Effector memory CD4-positive, alpha-beta T cell (primary cell): ENCODE measurements at places on chromosomes 3 and 15.
A peak's percentile ranks its signal among the peaks of the same experiment; 100 is the strongest.

- no peak overlapping the region for H3K4me3 ChIP-seq
- DNase-seq = no peak
- H3K27ac ChIP-seq = no peak overlapping the region
- no peaks in the 10 kb centered on the region for H3K4me1 ChIP-seq
Observed at GRCh38 chr15:51071578-51071977, 23.1 kb downstream of the TNFAIP8L3 start.

GRCh38 chr3:115713284-115713683 is 90.0 kb downstream of the GAP43 start:
- no peaks in the 10 kb centered on the region for H3K36me3 ChIP-seq
- no peak overlapping the region for H3K27ac ChIP-seq
- no peaks in the 10 kb centered on the region for H3K27me3 ChIP-seq
- H3K4me3 ChIP-seq = no peak overlapping the region
- H3K4me1 ChIP-seq = no peaks in the 10 kb centered on the region

GRCh38 chr15:25052191-25052999 is 97.6 kb downstream of the SNRPN start:
- H3K4me1 ChIP-seq = no peaks in the 10 kb centered on the region
- H3K36me3 ChIP-seq = peaks cover 59% of the 10 kb centered on the region
- H3K27ac ChIP-seq = no peak overlapping the region
- DNase-seq = no peak

DNA sequence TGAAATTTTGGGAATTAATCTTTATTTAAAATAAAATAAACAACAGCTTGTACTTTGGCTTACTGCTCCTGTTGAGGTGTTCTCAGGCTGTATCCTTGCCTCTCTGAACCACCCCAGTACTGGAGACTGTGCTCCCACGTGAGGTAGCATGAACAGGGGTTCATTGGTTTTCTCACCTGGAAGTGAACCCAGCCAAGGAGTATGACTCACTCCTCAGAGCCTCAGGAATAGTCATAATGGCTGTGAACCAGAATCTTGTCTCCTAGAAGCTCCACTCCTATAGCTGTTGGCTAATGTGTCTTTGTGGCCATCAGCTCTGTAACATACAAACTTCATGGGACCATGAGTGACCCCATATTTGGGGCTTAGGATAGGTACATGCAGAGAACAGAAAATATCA is 122.5 kb upstream of the ST8SIA2 start:
- H3K4me1 ChIP-seq = no peaks in the 10 kb centered on the region
- H3K4me3 ChIP-seq = no peak overlapping the region
- no peaks in the 10 kb centered on the region for H3K27me3 ChIP-seq
- H3K27ac ChIP-seq = no peak overlapping the region
- H3K36me3 ChIP-seq = no peaks in the 10 kb centered on the region

GRCh38 chr15:66877477-66878271 is 175.6 kb downstream of the SMAD6 start:
- no peak overlapping the region for H3K4me3 ChIP-seq
- no peak overlapping the region for H3K27ac ChIP-seq
- H3K27me3 ChIP-seq = no peaks in the 10 kb centered on the region
- H3K36me3 ChIP-seq = no peaks in the 10 kb centered on the region
- no peaks in the 10 kb centered on the region for H3K4me1 ChIP-seq

- DNase-seq = no peak
- peaks cover 8% of the 10 kb centered on the region for H3K4me1 ChIP-seq
- H3K27me3 ChIP-seq = no peaks in the 10 kb centered on the region
- peak overlapping the region; percentile 49 for H3K27ac ChIP-seq
Observed at GRCh38 chr3:197847866-197848401, 56.9 kb downstream of the LRCH3 start.

- H3K27me3 ChIP-seq = no peaks in the 10 kb centered on the region
- DNase-seq = no peak
- H3K27ac ChIP-seq = no peak overlapping the region
- no peaks in the 10 kb centered on the region for H3K4me1 ChIP-seq
- no peak overlapping the region for H3K4me3 ChIP-seq
Observed at GRCh38 chr15:83153288-83153687, 45.8 kb downstream of the TM6SF1 start.

- H3K4me3 ChIP-seq = no peak overlapping the region
- H3K27me3 ChIP-seq = no peaks in the 10 kb centered on the region
- H3K4me1 ChIP-seq = no peaks in the 10 kb centered on the region
- H3K27ac ChIP-seq = no peak overlapping the region
Observed at GRCh38 chr3:185313693-185314246, 49.2 kb upstream of the MAP3K13 start.

GRCh38 chr3:186502966-186503712 is 41.0 kb downstream of the CRYGS start:
- H3K27me3 ChIP-seq = no peaks in the 10 kb centered on the region
- no peak for DNase-seq
- H3K36me3 ChIP-seq = no peaks in the 10 kb centered on the region
- no peaks in the 10 kb centered on the region for H3K4me1 ChIP-seq
- H3K4me3 ChIP-seq = no peak overlapping the region

GRCh38 chr3:132784502-132785025 is 62.4 kb upstream of the NPHP3 start:
- H3K4me1 ChIP-seq = no peaks in the 10 kb centered on the region
- H3K4me3 ChIP-seq = no peak overlapping the region
- H3K27ac ChIP-seq = no peak overlapping the region
- no peak for DNase-seq

GRCh38 chr3:4493941-4494894 is 1.1 kb downstream of the ITPR1 start:
- peak overlapping the region; percentile 92 for H3K4me3 ChIP-seq
- H3K27ac ChIP-seq = peak overlapping the region; percentile 87
- H3K4me1 ChIP-seq = peaks cover 16% of the 10 kb centered on the region

DNA sequence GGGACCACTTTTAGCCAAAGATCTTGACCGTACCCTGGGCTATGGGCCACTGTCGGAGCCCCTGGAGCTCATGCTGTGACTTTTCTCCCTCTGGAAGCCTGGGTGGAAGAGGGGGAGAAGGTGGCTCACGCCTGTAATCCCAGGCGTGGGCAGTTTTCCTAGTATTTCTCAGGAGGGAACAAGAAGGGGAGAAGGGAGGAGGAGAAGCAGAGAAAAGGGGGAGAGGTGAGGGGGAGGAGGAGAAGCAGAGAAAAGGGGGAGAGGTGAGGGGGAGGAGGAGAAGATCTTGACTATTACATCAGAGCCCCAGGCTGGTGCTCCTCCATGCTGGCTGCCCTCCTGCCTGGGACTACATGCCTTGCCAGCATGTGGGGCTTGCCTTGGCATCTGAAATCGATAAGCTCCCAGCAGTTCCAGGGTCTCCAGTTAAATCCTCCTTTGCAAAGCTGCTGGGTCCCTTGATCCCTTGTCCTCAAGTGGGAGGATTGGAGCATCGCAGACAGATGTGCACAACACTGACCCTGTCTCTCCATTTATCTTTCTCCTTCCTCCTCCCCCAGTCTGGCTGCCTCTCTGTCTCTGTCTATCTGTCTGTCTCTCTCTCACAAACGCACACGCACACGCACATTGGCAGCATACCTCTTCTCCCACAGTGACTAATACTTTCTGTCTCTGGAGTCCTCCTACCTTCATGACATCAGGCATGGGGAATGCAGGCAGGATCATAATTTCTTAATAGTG is 41.6 kb downstream of the MRAS start:
- DNase-seq = no peak
- H3K4me3 ChIP-seq = no peak overlapping the region
- H3K36me3 ChIP-seq = no peaks in the 10 kb centered on the region

DNA sequence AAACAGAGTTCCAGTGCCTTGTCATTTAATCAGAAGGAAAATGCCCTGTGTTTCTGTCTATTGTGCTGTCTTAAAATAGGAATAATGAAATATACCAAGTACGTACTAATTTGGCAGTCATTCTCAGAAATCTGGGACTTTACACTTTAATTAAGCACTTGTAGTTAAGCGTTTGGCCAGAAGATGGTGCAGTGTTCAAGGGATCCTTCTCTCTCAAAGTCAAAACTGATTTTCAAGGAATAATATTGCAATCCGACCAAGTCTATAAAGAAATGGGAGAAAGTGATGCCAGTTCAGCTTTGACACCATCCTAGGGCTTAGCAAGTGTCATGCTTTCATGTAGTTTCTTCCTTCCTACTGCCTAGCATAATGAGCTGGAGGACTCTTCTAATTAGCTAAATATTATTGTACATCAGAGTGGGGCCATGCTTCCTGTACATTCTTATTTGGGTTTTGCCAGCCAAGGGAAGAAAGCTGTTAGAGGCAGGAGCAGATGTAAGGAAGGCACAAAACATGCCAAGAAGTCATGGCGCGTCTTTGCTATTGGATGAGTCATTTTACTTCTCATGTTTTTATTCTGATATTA is 64.8 kb downstream of the SAMMSON start:
- H3K4me1 ChIP-seq = no peaks in the 10 kb centered on the region
- no peak for DNase-seq
- H3K4me3 ChIP-seq = no peak overlapping the region
- no peaks in the 10 kb centered on the region for H3K27me3 ChIP-seq

- no peak overlapping the region for H3K4me3 ChIP-seq
- H3K27ac ChIP-seq = peak overlapping the region; percentile 86
- H3K4me1 ChIP-seq = peaks cover 16% of the 10 kb centered on the region
- no peaks in the 10 kb centered on the region for H3K27me3 ChIP-seq
Observed at GRCh38 chr3:129441782-129442181, 1.8 kb downstream of the IFT122 start.

DNA sequence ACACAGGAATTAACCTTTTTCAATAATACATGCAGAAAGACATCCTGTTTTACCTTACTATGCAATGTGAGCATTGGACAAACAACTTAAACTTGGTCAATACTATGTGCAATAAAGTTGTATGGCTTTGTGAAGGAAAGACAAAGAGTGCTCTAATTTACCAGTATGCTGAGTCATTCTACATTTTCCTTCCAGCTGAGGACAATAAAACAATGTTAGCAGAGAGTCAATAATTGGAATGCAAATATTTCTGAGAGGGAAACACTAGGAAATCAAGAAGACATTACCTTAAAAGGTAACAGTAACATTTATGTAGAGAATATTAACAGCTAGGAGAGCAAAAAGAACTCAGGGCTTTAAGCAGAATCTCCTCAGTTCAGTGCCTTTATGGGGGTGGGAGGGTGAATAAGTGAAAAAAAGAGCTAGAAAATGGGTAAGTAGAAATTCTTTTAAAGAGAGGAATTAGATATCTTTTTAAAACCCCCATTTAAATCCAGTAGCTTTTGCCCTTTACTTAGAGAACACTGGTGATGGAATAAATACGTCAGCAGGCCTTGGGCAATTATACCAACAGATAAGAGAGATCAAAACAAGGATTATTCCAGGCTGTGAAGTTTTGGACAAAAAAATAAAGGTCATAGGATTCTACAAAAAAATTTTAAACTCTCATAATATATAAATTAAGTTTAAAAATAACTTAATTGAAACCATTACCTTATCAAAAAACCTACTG is 11.6 kb upstream of the HGD start:
- H3K36me3 ChIP-seq = peaks cover 9% of the 10 kb centered on the region
- no peaks in the 10 kb centered on the region for H3K27me3 ChIP-seq
- H3K27ac ChIP-seq = no peak overlapping the region
- H3K4me3 ChIP-seq = no peak overlapping the region
- no peak for DNase-seq

DNA sequence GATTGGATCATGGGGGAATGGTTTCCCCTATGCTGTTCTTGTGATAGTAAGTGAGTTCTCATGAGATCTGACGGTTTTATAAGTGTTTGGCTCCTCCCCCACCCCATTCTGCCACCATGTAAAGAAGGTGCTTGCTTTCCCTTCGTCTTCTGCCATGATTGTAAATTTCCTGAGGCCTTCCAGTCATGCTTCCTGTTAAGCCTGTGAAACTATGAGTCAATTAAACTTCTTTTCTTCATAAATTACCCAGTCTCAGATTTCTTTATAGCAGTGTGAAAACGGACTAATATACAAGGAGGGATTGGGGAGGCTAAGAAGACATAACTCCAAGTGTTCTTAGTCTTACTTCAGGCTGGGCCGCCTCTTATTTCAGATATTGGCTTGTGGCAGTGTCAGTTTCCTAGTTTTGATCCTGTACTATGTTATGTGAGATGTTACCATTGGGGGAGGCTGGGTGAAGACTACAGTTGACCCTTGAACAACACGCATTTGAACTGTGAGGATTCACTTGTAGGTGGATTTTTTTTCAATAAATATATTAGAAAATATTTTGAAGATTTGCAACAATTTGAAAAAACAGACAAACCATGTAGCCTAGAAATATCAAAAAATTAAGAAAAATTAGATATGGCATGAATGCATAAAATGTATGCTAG is 44.9 kb downstream of the NMD3 start:
- no peak overlapping the region for H3K27ac ChIP-seq
- H3K4me1 ChIP-seq = no peaks in the 10 kb centered on the region
- DNase-seq = no peak
- H3K4me3 ChIP-seq = no peak overlapping the region
- H3K27me3 ChIP-seq = no peaks in the 10 kb centered on the region

- H3K27ac ChIP-seq = no peak overlapping the region
- H3K4me3 ChIP-seq = no peak overlapping the region
- no peaks in the 10 kb centered on the region for H3K4me1 ChIP-seq
- no peaks in the 10 kb centered on the region for H3K36me3 ChIP-seq
- no peaks in the 10 kb centered on the region for H3K27me3 ChIP-seq
Observed at GRCh38 chr3:149583921-149584635, 73.7 kb downstream of the WWTR1 start.

GRCh38 chr15:95303713-95304112 is 1026.8 kb upstream of the NR2F2 start:
- no peaks in the 10 kb centered on the region for H3K36me3 ChIP-seq
- H3K4me1 ChIP-seq = no peaks in the 10 kb centered on the region
- no peaks in the 10 kb centered on the region for H3K27me3 ChIP-seq

DNA sequence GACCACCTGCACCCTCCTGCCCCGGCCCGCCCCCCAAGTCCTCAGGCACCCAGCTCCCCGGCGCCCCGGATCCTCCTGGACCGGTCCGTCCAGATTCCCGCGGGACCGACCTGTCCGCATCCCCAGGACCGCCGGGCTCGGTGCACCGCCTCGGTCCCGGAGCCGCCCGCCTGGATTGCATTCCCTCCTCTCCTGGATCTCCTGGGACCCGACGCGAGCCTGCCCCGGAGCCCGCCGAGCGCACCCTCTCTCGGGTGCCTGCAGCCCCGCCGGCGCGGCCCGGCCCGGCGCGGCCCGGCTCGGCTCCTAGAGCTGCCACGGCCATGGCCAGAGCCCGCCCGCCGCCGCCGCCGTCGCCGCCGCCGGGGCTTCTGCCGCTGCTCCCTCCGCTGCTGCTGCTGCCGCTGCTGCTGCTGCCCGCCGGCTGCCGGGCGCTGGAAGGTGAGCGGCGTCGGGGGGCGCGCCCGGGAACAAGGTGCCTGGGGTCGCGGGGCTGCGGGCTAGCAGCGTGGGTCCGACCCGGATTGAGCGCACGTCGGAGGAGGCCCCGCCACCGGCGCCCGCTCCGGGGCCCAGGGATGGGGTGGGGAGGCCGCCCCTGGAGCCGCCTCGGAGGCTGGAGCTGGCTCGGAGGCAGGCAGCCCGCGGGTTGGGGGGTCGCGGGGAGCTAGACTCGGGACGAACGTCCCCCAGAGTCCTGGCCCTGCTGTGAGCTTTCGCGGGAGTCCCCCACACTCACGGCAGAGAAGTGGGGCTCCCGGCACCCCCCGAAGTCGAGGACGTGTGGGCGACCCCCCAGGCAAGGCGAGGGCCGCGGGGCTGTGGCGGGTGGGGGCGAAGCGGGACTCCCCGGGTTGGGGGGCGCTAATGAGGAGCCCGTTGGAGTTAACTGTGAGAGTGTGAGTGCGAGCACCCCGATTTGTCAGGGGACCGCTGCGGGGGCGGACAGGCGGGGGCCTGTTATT is 610 bp downstream of the EPHB3 start:
- no peaks in the 10 kb centered on the region for H3K36me3 ChIP-seq
- no peak for DNase-seq
- peaks cover 25% of the 10 kb centered on the region for H3K4me1 ChIP-seq
- peaks cover 4% of the 10 kb centered on the region for H3K27me3 ChIP-seq
- peak overlapping the region; percentile 66 for H3K4me3 ChIP-seq
- no peak overlapping the region for H3K27ac ChIP-seq
